ENCODE measurements at places on chromosomes 3 and 15. TPM values are rescaled to one million over a fixed set of nuclear protein-coding genes. Genes with fewer than 3 reads are reported as not detected.

The LEKR1 gene
- total RNA-seq, result 1.0 TPM

The ASB14 gene
- not detected for total RNA-seq

The ATP8B4 gene
- 0.91 TPM for total RNA-seq

The P2RY1 gene
- total RNA-seq, result 0.54 TPM

The RFC4 gene
- 45.6 TPM for total RNA-seq

The RTP3 gene
- not detected for total RNA-seq

The GNAT1 gene
- not detected for total RNA-seq

The MESP2 gene
- 0.95 TPM for total RNA-seq

The OSBPL10 gene
- total RNA-seq, result 15.5 TPM

The ECE2 gene
- not detected for total RNA-seq

The UACA gene
- 33.8 TPM for total RNA-seq

The LRRN1 gene
- total RNA-seq, result not detected

The GNL3 gene
- 81.3 TPM for total RNA-seq

The SLC15A2 gene
- total RNA-seq, result 0.29 TPM

The GPR62 gene
- not detected for total RNA-seq

The SLC22A13 gene
- not detected for total RNA-seq

The CGGBP1 gene
- 39.9 TPM for total RNA-seq

The ITPKA gene
- total RNA-seq, result 2.0 TPM

The SH2D7 gene
- total RNA-seq, result not detected

The TRNT1 gene
- 32.3 TPM for total RNA-seq

The SLC7A14 gene
- total RNA-seq, result not detected

The DNAJA4 gene
- not detected for total RNA-seq

The PLA2G4E gene
- not detected for total RNA-seq

The KBTBD13 gene
- total RNA-seq, result not detected

The GOLGA8O gene
- total RNA-seq, result 0.21 TPM

The NPRL2 gene
- total RNA-seq, result 9.3 TPM

The GRAMD1C gene
- 2.3 TPM for total RNA-seq

The FOXL2 gene
- total RNA-seq, result 5.3 TPM

The KCNH8 gene
- not detected for total RNA-seq

The ITGA11 gene
- 4.5 TPM for total RNA-seq

The NOX5 gene
- 0.41 TPM for total RNA-seq

The TNNC1 gene
- total RNA-seq, result 0.87 TPM

All from A549 treated with ZK216348 at 1 μM for 4 hours (cell line).